ENCODE measurements at places on chromosomes 1 and 21. TPM values are rescaled to one million over a fixed set of nuclear protein-coding genes. Genes with fewer than 3 reads are reported as not detected.

The TMPRSS2 gene
- total RNA-seq: 667 TPM

The THEM5 gene
- total RNA-seq: not detected

- DNase-seq: no peak
Observed at GRCh38 chr1:58477390-58477789, 69.1 kb downstream of the OMA1 start.

DNA sequence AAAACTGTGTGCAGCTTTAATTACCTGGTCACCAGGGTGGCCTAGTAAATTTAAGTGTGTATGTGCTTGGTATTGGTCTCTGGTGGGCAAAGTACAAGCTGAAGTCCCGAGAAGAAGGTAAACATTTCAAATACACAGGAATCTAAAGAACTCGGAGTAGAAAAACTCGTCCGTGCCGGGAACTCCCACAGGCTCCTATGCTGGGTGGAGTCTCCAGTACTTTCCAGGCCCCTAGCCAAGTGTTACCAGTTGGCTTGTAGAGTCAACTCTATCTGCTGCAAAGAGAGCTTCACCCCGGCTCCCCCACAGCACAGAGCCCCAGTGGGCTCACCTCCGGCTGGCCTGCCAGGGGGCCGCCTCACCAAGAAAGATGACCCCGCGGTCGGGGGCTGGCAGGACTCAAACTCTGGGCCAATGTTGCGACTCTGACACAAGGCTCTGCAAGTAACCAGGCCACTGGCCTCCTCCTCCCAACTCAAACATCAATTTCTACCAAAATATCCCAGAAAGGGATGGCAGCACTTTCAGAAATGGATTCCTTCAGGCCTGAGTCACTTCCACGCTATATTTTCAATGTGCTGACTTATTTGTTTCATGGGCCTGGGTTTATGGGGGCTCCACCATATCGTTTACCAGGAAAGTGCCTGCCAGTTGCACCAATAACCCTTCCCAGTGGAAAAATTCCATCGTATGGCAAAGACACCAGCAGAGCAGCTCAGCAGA, 73.9 kb downstream of the SLC66A1 start:
- peak; percentile 79 for DNase-seq

DNA sequence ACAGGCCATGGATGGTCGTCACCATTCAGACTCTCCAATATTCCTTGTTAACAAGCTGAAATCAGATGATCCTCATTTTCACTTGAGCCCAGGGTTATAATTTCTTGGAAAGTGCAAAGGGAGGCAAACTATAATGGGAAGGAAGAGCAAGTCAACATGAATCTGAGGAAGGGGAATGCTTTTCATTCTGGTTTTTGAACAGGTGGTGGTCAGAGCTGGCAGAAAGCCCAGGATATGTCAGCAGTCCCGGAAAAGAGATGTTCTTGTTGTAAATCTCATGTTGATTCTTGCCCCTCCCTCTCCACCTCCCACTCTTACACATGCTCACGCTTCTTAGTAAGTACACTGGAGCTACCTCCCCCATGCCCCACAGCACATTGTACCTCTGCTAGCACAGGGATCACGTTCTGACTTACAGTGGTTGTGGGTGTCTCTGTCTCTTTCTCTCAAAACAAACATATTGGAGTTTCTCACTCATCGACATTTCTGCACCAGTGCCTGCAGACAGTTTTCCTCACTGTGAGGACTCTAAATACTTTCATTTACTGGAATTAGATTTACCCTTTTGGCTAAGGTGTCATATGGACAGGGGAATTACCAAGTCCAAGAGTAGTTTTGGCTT, 77.6 kb downstream of the XCL2 start:
- DNase-seq: peak; percentile 81

DNA sequence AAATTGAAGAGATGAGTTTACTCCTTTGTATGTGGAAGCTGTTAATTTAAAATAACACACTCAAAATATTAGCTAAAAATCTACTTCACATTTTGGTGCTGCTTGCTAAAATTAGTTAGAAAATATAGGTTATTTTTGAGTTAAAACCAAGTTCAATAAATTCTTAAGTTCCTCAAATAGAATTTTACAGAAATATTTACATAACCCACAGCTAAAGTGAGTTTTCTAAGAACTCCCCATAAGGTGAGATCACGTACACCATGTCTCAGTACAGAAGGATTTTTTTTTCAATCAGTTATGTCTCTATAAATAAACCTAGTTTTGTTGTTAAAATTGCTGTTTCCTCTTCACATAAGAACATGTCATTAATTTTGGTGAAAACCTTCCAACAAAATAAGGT, 108.0 kb downstream of the SDCCAG8 start:
- no peak for DNase-seq

- DNase-seq: peak; percentile 30
Observed at GRCh38 chr1:231693361-231694074, 66.9 kb downstream of the DISC1 start.

GRCh38 chr1:99232172-99232571, 32.1 kb upstream of the PLPPR4 start:
- DNase-seq: no peak

DNA sequence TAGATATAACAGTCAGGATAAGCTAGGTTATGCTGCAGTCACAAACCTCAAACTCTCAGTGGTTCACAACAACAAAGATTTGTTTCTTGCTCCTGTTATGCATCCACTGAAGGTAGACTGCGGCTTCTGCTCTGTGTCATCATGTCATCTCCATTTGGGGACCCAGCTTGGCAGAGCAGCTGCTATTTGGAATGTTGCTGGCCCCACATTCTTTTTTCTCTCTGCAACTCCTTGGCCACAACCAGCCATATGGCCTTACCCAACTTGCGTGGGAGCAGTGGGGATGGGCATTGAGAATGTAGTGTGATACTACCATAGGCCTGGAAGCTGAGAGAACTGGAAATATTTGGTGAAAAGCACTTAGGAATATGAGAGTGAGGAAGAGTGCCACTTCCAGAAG, 26.4 kb downstream of the AGO4 start:
- no peak for DNase-seq

Measured in left colon (tissue), 2 donors.